Calu3 (cell line): ENCODE measurements at places on chromosomes 16 and 17. TPM values are rescaled to one million over a fixed set of nuclear protein-coding genes. Genes with fewer than 3 reads are reported as not detected.

GRCh38 chr17:4947010-4947410 is 1.3 kb downstream of the PFN1 start:
- DNase-seq: no peak
- H3K27ac ChIP-seq: peak overlapping the region; percentile 98
- peak overlapping the region; percentile 89 for H3K4me3 ChIP-seq
- H3K36me3 ChIP-seq: peaks cover 73% of the 10 kb centered on the region

DNA sequence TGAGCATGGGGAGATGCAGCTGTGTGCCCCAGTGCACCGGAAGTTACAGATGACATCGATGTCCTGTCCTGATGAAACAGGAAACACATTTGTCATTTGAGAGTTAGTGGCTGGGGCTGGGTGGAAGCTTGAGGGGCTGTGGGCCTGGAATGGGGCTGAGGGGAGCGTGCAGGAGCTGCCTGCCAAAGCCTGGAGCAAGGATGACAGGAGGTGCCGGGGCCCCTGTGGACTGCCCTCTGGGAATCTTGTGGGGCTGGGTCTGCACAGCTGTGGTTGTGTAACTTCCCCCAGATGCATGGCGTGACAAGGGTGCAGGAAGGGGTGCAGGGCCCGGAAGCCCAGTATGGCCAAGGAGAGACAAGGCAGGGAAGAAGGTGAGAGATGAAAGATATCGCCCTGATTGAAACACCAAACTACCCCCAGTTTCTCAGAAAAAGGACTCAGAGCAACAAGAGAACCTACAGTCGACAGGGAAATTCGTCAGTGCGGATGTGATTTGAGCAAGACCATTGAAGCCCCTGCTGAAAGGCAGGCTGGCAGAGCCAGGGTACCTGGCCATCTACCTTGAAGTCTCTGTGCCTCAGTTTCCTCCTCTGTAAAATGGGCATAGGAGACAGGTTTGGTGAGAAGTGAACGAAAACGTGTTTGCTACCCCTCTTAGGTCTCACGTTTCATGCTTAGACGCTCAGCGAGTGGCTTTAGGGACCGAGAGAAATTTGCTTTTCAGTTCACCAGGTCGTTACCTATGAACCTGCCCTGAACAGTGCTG is 8.8 kb downstream of the MMP25 start:
- H3K27ac ChIP-seq: no peak overlapping the region
- peaks cover 18% of the 10 kb centered on the region for H3K27me3 ChIP-seq
- H3K36me3 ChIP-seq: peaks cover 29% of the 10 kb centered on the region
- no peak overlapping the region for H3K4me3 ChIP-seq
- no peaks in the 10 kb centered on the region for H3K4me1 ChIP-seq
- no peak for DNase-seq

- no peak for DNase-seq
- H3K27ac ChIP-seq: no peak overlapping the region
- H3K4me3 ChIP-seq: no peak overlapping the region
- H3K27me3 ChIP-seq: no peaks in the 10 kb centered on the region
- no peaks in the 10 kb centered on the region for H3K4me1 ChIP-seq
- peaks cover 13% of the 10 kb centered on the region for H3K36me3 ChIP-seq
Measured at GRCh38 chr16:10405386-10405939, 19.6 kb downstream of the ATF7IP2 start.

- DNase-seq: no peak
- no peak overlapping the region for H3K4me3 ChIP-seq
- H3K36me3 ChIP-seq: peaks cover 13% of the 10 kb centered on the region
- peaks cover 47% of the 10 kb centered on the region for H3K4me1 ChIP-seq
- no peaks in the 10 kb centered on the region for H3K27me3 ChIP-seq
Measured at GRCh38 chr17:76599694-76600460, 14.2 kb upstream of the ST6GALNAC2 start.

DNA sequence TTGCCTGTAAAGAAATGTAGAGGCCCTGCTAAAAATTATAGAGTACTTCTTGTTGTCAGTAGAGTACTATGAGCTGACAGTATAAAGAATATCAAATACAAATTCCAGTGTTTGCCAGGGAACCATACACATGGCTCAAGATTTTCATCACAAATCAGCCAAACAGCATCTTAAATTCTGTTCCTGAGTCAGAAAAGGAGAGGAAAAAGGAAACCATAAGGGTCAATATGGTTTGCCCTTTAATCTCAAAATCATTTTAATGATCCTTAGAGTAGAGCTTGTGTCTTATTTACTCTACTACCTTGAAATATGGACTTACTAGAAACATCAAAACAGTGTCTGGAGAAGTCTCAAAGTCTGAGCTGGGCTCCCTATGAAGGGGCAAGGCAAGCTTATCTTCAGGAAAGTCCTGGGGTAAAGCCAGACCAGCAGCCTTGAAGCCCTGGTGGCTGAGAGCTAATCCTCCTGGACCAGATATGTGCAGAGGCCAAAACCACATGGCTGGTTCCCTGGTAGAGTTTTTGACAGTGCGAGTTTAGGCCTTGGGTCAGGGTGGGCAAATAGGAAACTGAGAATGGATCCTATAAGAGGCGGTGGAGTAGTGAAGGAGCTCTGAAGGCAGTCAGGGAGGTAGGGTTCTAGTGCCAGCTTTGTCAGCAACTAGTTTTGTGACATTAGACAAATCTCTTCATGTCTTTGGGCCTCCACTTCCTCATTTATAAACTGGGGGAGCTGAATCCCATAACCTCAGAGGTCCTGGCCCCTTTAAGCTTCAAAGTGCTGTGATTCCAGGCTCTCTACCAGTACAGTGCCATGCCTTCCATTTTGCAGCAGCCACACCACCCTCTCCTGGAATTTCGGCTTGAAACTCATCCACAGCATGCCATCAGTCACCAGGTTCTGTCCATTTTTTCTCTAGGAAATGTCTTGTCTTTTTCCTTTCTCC is 38.9 kb downstream of the MRTFB start:
- DNase-seq: no peak
- no peaks in the 10 kb centered on the region for H3K27me3 ChIP-seq
- no peak overlapping the region for H3K4me3 ChIP-seq
- peaks cover 40% of the 10 kb centered on the region for H3K4me1 ChIP-seq
- H3K27ac ChIP-seq: no peak overlapping the region

DNA sequence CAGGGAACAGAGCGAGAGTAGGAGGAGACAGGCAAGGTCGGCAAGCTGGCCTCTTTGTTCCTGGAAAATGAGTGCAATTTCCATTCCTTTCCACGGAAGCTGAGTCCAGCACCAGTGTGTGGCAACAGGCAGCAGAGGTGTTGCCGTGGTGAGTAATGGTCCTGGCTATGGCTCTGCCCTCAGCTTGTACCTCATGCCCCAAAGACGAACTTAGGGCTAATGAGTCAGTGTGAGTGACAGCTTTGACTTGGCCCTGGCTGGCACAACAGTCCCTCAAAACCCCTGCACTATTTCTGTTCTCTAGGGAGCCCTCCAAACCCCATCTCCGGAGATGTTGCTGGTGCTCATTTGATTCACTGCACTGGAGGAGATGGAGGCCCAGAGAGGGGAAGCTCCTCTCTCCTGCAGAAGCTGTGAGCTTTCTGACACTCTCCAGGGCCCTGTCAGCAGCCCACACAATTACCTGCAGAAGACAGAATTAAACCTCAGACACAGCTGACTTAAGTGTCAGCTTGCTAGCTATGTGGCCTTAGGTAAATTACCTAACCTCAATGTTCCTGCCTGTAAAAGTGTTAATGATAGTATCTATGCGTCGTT is 129.9 kb downstream of the TMEM132E start:
- no peak overlapping the region for H3K4me3 ChIP-seq
- H3K36me3 ChIP-seq: no peaks in the 10 kb centered on the region

The SLFN14 gene
- not detected in 2 replicates for total RNA-seq

DNA sequence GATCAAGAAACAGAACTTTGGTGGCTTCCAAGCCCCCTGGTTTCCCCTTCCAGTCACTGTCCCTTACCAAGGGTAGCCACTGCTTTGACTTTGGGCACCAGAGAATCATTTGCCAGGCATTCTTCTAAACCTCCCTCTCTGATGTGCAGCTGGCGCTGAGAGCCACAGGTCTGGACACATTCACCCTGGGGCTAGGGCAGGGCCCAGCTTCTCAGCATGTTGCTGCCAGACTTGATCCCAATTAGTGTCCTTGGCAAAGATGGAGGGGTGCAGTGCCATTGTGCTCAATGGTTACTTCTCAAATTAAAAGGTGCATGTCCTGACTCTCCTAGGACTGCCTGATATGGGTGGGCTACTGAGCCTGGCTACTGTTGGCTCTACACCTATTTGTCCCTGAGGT is 7.6 kb upstream of the SLC47A2 start:
- peaks cover 32% of the 10 kb centered on the region for H3K4me1 ChIP-seq
- H3K27ac ChIP-seq: no peak overlapping the region
- H3K4me3 ChIP-seq: peak overlapping the region; percentile 44
- H3K36me3 ChIP-seq: peaks cover 6% of the 10 kb centered on the region

- H3K27ac ChIP-seq: no peak overlapping the region
- H3K27me3 ChIP-seq: no peaks in the 10 kb centered on the region
- H3K4me1 ChIP-seq: no peaks in the 10 kb centered on the region
- no peaks in the 10 kb centered on the region for H3K36me3 ChIP-seq
- H3K4me3 ChIP-seq: no peak overlapping the region
Measured at GRCh38 chr17:59505610-59506276, 59.7 kb upstream of the DHX40 start.

GRCh38 chr16:20956319-20956718 is 55.7 kb downstream of the LYRM1 start:
- H3K4me3 ChIP-seq: no peak overlapping the region
- DNase-seq: no peak
- no peaks in the 10 kb centered on the region for H3K36me3 ChIP-seq
- no peaks in the 10 kb centered on the region for H3K4me1 ChIP-seq
- H3K27me3 ChIP-seq: no peaks in the 10 kb centered on the region

DNA sequence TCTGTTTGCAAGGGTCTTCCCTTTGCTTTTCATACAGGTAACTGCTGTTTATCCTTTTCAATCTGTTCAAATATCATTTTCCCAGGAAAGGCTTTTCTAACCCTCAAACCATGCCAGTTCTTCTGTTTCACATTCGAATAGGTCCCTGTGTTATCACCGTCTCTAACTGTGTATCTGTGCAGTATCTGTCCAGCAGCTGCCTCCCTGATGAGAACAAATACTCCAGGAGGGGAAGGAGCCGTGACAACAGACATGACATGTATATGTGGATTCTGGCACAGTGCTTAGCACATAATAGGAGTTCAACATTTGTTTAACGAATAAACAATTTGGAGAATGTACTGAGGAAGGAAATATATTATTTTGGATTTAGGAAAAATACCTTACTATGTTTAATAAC is 95.7 kb downstream of the STX8 start:
- no peak for DNase-seq
- peaks cover 4% of the 10 kb centered on the region for H3K36me3 ChIP-seq
- H3K4me1 ChIP-seq: no peaks in the 10 kb centered on the region
- no peak overlapping the region for H3K27ac ChIP-seq
- H3K4me3 ChIP-seq: no peak overlapping the region

- H3K27me3 ChIP-seq: peaks cover 89% of the 10 kb centered on the region
- no peak overlapping the region for H3K4me3 ChIP-seq
- no peak for DNase-seq
- H3K27ac ChIP-seq: no peak overlapping the region
- no peaks in the 10 kb centered on the region for H3K4me1 ChIP-seq
Measured at GRCh38 chr16:85871756-85872155, 27.2 kb upstream of the IRF8 start.

DNA sequence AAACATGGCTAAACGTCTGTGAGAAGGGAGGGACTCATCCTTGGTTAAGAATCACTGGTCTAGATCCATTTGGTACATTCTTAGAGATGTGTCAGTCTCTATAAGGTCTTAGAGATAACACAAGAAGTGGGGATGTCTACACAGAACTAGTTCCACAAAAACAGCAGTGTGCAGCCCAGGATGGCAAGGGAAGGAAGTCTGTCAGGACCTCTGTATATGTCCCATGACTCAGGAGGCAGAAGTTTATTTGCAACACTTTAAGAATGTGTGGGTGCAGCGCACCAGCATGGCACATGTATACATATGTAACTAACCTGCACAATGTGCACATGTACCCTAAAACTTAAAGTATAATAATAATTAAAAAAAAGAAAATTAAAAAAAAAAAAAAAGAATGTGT is 548.5 kb upstream of the SOX9 start:
- H3K4me1 ChIP-seq: no peaks in the 10 kb centered on the region
- H3K4me3 ChIP-seq: no peak overlapping the region
- H3K27ac ChIP-seq: no peak overlapping the region

DNA sequence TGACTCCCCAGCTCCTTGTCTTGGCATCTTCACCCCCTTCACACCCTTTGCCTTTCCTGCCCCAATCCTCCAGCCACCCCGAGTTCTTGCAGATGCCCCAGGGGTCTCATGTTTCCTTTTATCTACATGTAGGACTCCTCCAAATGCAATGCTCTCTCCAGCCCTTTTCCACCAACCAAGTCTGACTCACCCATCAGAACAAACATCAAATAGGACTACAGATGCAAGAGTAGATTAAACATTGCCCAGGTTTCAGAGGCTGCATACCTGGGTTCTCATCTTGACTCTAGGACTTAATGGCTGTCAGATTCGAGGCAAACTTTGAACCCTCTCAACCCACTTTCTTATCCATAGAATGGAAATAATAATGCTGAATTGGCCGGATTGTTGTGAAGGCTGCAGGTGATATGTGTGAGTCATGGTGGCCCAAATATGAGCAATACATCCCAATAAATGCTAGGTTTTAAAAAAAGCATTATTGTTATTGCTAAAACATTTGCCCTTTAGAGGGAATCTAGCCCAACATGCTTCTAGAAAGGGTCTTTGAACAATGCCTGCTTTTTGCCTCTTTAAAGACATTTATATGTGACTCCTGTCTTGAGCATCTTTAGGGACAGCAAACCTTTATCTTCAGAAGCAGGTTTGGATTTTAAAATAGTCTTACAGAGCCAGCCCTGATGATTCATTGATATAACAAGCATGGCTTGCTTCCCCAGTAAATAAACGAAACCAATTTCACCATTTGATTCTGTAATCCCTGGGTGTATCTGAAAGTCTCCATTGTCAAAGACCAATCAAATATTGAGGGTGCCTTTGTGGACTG is 310.1 kb downstream of the FOXL1 start:
- H3K4me3 ChIP-seq: no peak overlapping the region
- H3K36me3 ChIP-seq: no peaks in the 10 kb centered on the region
- no peak overlapping the region for H3K27ac ChIP-seq
- H3K4me1 ChIP-seq: no peaks in the 10 kb centered on the region

The KRTAP4-7 gene
- total RNA-seq: not detected in 2 replicates

The NLRC3 gene
- 0.37 and 0.42 TPM in 2 replicates for total RNA-seq
